CD4-positive, alpha-beta T cell (primary cell): ENCODE measurements at places on chromosomes 2 and 18.

GRCh38 chr2:38448692-38449410 is 71.8 kb upstream of the ATL2 start:
- no peak overlapping the region for H3K27ac ChIP-seq
- DNase-seq: no peak
- H3K4me3 ChIP-seq: no peak overlapping the region
- H3K4me1 ChIP-seq: no peaks in the 10 kb centered on the region

- peaks cover 3% of the 10 kb centered on the region for H3K36me3 ChIP-seq
- H3K4me3 ChIP-seq: no peak overlapping the region
- H3K27ac ChIP-seq: no peak overlapping the region
- H3K27me3 ChIP-seq: no peaks in the 10 kb centered on the region
- no peaks in the 10 kb centered on the region for H3K4me1 ChIP-seq
Observed at GRCh38 chr2:24856791-24857211, 63.2 kb downstream of the ADCY3 start.

- no peaks in the 10 kb centered on the region for H3K27me3 ChIP-seq
- no peak overlapping the region for H3K27ac ChIP-seq
Observed at GRCh38 chr2:114405247-114406116, 37.0 kb upstream of the DPP10 start.

- H3K4me3 ChIP-seq: no peak overlapping the region
- no peak overlapping the region for H3K27ac ChIP-seq
- no peaks in the 10 kb centered on the region for H3K4me1 ChIP-seq
- H3K36me3 ChIP-seq: no peaks in the 10 kb centered on the region
- no peak for DNase-seq
- no peaks in the 10 kb centered on the region for H3K27me3 ChIP-seq
Observed at GRCh38 chr2:139763705-139764104, 983.5 kb upstream of the NXPH2 start.

DNA sequence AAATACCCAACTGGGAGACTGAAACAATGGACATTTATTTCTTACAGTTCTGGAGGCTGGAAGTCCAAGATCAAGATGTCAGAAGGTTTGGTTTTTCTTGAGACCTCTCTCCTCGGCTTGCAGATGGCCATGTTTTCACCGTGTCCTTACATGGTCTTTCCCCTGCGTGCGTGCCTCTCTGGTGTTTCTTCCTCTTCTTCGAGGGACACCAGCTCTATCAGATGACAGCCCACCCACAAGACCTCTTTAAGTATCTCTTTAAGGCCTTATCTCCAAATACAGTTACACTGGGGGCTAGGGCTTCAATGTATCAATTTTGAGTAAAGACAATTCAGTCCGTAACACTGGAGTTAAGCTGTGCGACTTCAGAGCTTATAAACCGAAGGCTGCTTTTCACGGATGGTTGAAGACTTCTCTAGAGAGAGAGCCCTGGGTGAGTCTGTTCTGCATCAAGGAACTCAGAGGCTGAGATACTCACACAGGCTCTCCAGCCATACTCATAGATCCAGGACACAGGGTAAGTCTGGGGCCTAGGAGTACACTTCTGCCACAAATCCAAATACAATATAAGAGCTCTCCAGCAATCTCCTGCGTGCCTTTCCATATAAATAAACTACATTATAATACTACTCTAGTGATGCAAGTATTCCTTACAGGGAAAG is 339.9 kb upstream of the PKDCC start:
- no peak for DNase-seq
- no peak overlapping the region for H3K4me3 ChIP-seq
- no peaks in the 10 kb centered on the region for H3K27me3 ChIP-seq
- H3K27ac ChIP-seq: no peak overlapping the region
- no peaks in the 10 kb centered on the region for H3K36me3 ChIP-seq

GRCh38 chr2:35891528-35891927 is 464.1 kb upstream of the CRIM1 start:
- no peak overlapping the region for H3K4me3 ChIP-seq
- no peaks in the 10 kb centered on the region for H3K4me1 ChIP-seq
- no peaks in the 10 kb centered on the region for H3K36me3 ChIP-seq
- no peak for DNase-seq
- H3K27ac ChIP-seq: no peak overlapping the region

GRCh38 chr18:45386041-45386655 is 229.1 kb upstream of the SLC14A2 start:
- DNase-seq: no peak
- H3K36me3 ChIP-seq: no peaks in the 10 kb centered on the region
- no peak overlapping the region for H3K27ac ChIP-seq
- no peaks in the 10 kb centered on the region for H3K4me1 ChIP-seq
- peaks cover 20% of the 10 kb centered on the region for H3K27me3 ChIP-seq
